ENCODE measurements at places on chromosomes 6 and 20.

GRCh38 chr6:132215805-132216204 lies 185.5 kb downstream of the MOXD1 start:
- DNase-seq: no peak

DNA sequence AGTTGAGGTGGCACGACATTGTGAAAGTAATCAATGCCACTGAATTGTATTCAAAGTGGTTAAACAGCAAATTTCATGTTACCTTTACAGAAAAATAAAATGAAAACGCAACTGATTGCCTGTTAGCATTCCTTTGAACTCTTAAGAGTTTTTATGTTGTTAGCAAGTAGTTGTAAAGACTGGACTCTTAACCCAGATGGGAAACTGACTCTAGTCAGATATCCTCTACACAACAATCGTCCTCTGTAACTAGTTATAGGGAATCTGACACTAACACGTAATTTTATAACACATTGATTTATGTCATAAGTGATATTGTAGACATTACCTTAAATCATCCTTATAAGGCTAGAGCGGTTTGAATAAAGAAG lies 3.0 kb upstream of the FBXO9 start:
- DNase-seq: no peak

- DNase-seq: no peak
Measured at GRCh38 chr20:33460711-33461110, 17.1 kb upstream of the SNTA1 start.

DNA sequence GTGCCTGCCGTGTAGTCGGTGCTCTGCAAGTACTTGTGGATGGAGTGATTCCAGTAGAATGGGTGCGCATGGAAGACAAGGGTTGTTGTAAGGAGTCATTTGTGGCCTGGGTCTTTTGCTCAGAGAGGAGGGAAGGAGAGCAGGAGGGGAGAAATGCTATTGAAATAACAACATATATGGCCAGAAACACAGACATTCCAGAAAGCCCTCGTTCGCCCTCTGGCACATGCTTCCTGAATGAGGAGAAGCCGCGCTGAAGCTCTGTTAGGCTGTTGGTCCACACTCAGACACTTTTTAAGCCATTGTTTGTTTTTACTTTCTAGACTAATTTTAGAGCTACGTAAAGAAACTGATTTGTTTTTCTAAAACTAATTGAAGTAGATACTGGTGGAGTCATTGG lies 107.4 kb downstream of the RPP40 start:
- DNase-seq: no peak

DNA sequence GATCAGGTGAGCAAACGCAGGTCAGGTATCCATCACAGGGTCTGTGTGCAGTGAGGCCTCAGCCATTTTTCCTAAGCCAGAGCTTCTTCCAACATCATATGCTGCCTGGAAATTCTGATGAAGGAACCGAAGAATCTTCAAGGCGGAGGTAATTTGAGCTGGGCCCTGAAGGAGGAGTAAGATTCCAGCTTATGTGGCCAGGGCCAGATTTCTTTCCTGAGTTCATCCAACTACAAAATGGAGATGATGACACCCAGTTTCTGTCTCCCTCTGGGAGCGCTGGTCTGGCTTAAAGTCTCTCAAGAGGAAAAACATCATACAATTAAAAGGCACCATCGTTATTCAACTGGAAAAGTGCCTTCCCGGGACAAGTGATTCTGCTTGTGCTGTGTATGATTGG lies 6.9 kb upstream of the MANBAL start:
- DNase-seq: no peak

- DNase-seq: no peak
Measured at GRCh38 chr6:16705081-16705993, 55.9 kb downstream of the ATXN1 start.

- no peak for DNase-seq
Measured at GRCh38 chr6:27669295-27669623, 196.4 kb upstream of the ZNF184 start.

DNA sequence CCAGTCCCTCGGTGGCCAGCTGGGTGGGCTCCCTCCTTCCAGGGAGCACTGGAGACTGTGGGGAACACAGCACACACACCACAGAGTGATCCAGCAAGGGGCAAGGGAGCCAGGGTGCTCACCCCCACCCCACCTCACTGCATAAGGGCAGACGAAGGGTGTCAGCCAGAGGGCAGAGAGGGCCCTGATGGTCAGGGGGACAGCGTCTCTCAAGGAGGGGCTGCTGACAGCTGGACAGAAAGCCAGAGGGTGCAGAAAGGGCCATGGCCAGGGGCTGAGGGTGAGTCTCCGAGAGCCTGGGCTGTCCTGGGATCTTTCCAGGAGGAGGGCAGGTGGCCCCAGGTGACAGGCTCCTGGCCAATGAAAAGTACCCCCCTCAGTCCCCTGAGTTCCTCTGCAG lies 73.4 kb upstream of the PMEPA1 start:
- DNase-seq: no peak

Measured in Panc1 (cell line).